ENCODE measurements at places on chromosomes 4 and X.

DNA sequence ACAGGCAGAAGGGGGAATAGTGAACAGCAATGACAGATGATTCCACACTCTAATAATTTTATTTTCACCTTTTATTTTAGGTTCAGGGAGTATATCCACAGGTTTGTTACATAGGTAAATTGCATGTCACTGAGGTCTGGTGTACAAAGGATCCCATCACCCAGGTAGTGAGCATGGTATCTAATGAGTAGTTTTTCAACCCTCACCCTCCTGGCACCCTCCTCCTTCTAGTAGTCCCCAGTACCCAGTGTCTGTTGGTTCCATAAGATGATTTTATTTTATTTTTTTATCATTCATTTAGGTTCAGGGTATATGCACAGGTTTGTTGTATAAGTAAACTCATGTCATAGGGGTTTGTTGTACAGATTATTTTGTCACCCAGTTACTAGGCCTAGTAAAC, 58.6 kb upstream of the UGT8 start:
- DNase-seq: no peak

- DNase-seq: no peak
Measured at GRCh38 chr4:90084967-90085295, 42.3 kb upstream of the CCSER1 start.

DNA sequence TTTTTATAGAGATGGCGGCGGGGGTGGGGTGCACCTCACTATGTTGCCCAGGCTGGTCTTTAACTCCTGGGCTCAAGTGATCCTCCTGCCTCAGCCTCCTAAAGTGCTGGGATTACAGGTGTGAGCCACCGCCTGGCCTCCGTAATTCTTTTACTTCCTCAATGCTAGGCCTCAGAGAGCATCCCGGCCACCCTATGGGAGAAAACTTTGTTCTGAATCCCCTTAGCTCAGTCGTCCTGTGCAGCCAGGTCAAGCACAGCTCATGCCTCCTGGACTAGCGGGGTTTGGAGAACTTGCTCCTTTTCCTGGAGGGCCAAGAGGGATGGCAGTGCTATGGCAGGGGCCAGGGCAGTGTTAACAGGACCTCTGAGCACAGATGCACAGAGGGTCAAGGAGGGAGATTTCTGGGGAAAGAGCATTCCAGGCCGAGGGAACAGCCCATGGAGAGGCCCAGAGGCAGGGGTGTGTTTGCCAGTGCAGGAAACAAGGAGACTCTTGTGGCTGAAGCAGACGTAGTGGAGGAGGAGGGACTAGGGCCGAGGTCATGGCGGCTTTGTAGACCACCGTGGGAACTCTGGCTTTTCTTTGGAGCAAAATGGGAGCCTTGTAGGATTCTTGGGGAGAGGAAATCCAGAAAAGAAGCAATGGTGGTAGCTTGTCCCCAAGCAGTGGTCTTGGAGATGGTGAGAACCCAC, 9.8 kb upstream of the TNIP2 start:
- no peak for DNase-seq

DNA sequence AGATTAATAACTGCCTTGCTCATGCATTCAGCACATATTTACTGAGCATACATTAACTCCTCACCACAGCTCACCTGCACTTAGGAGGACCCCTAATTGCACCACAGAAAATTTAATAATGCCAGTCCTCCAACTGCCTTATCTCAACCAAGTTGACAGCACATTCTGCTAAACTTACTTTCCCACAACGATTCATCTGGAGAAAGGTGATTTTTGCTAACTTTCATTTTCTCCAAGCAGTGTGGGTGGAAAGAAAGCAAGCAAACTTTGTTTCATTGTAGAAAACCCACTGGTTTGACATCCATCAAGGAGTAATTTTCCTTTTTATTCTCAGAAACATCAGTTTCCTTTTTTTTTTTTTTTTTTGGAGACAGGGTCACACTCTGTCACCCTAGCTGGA, 49.1 kb downstream of the RASGEF1B start:
- no peak for DNase-seq

DNA sequence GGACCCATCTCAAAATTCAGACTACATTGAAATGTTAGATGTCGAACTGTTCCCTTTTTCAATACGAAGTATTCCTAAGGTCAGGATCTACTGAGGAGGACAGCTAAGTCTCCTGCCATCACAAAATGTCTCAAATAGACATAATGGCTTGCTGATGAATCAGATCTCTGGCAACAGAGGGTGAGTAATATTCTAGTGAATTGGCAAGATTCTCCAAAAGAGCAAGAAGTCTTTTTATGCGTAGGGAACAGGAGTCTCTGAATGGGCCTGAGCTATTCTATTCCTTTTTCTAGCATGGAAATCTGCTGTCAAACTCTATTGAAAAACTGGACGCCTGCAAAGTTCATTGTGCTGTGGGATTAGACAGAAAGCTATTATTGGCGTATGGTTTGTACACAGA, 145.4 kb downstream of the FNIP2 start:
- no peak for DNase-seq

GRCh38 chr4:156775813-156776212, 195.8 kb downstream of the PDGFC start:
- no peak for DNase-seq

- no peak for DNase-seq
Measured at GRCh38 chrX:105870445-105870844, 48.1 kb downstream of the NRK start.

- no peak for DNase-seq
Measured at GRCh38 chr4:42466273-42466844, 69.1 kb downstream of the SHISA3 start.

- no peak for DNase-seq
Measured at GRCh38 chr4:128287141-128287870, at the start of gene PGRMC2. Gene PGRMC2, minus strand, starts transcription at chr4:128287813. Its CDS starts 23 bp downstream, at chr4:128287790.

- no peak for DNase-seq
Measured at GRCh38 chr4:168515222-168516011, 18.6 kb downstream of the PALLD start.

GRCh38 chrX:1754077-1754476, 139.2 kb downstream of the ASMT start:
- DNase-seq: no peak

- no peak for DNase-seq
Measured at GRCh38 chr4:81049907-81050306, 19.4 kb downstream of the BMP3 start.

DNA sequence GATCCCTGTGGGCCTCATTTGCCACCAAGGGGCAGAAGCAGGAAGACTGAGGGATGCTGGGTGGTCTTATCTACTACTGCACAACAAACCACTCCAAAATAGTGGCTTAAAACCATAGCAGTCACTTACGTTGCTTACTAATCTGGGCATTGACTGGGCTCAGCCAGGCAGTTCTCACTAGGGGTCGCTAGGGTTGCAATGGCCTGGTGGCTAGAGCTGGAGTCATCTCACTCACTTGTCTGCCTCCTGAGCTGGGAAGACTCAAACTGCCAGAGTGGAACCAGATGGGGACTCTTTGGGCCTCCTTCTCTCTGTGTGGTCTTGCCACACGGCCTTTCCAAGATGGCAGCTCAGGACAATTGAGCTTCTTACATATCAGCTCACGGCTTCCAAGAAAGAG, 216.3 kb upstream of the BCOR start:
- DNase-seq: no peak

DNA sequence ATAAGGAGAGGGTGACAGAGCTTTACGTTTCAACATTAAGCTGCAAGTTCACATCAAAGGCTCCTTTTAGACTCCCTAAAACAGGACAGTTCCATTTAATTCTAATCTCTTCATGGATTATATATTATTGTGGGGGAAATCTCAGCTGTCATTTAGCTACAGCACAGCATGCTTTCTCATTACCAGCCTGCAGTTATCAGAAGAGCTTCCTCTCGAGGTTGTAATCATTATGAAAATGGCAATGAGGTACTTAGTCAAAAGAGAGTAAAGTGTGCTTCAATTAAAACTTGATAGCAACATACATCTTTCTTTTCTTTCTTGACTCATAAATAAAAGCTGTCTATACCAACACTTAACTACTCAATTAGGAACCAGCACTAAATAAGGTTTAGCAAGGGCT, 896.8 kb downstream of the ADGRL3 start:
- DNase-seq: no peak

DNA sequence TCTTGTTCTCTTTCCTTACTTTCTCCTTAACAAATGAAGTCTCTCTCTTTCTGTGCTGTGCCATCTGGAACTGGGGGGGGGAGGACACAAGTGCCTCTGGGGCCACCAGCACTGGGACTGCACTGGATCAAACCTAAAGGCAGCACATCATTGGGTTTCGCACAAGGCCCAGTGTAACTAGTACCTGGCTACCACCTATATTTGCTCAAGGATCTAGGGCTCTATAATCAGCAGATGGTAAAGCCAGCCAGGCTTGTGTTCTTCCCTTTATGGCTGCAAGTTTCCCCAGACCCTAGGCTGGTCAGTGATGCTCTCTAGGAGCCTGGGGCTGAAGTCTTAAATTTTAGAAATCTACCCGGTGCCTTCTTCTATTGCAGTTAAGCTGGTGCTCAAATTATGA, 40.1 kb downstream of the RTL3 start:
- DNase-seq: no peak

- no peak for DNase-seq
Measured at GRCh38 chr4:180636696-180637404, 1606.4 kb upstream of the TENM3 start.

GRCh38 chrX:26470941-26471340, 255.0 kb downstream of the MAGEB5 start:
- DNase-seq: no peak

GRCh38 chr4:124030147-124030546, 633.6 kb downstream of the SPRY1 start:
- no peak for DNase-seq

- no peak for DNase-seq
Measured at GRCh38 chrX:1528186-1528883, 8.7 kb downstream of the P2RY8 start.

- no peak for DNase-seq
Measured at GRCh38 chrX:139058831-139059495, 347.4 kb upstream of the FGF13 start.

- no peak for DNase-seq
Measured at GRCh38 chr4:38925492-38926413, 58.1 kb downstream of the FAM114A1 start.

- DNase-seq: no peak
Measured at GRCh38 chrX:7115557-7115956, 32.0 kb upstream of the STS start.

- no peak for DNase-seq
Measured at GRCh38 chrX:72308566-72309296, 3.0 kb upstream of the CITED1 start.

- peak; percentile 56 for DNase-seq
Measured at GRCh38 chr4:182925298-182925757, 8.1 kb upstream of the DCTD start.

- DNase-seq: no peak
Measured at GRCh38 chr4:32607978-32608377, 1887.8 kb downstream of the PCDH7 start.

GRCh38 chr4:184873054-184873453, 47.3 kb upstream of the ACSL1 start:
- no peak for DNase-seq

- DNase-seq: no peak
Measured at GRCh38 chr4:121229993-121230392, 65.9 kb upstream of the TNIP3 start.

DNA sequence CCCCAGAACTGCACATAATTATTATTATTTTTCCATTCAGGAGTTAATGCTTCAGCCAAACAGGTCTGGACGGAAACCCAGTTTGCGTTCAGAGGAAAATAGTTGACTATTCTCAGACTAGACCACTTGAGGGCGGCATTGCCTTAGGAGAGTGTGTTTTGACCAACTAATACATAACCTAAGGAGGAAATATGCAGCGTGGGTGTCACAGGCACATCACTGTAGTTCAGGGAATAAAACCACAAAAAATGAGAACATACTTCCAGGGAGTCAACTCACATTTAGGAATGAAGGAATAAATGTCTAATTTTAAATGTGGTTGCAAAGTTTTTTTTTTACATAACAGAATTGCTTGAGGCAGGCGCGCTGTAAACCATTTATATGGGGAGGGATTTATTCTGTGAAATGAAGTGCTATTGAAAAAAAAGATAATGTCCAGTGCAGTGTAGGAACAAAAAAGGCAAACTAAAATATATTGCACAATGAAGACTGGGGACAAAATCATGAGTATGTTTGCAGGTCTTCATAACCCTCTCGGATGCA, 93.3 kb downstream of the SYNPO2 start:
- DNase-seq: peak; percentile 57

DNA sequence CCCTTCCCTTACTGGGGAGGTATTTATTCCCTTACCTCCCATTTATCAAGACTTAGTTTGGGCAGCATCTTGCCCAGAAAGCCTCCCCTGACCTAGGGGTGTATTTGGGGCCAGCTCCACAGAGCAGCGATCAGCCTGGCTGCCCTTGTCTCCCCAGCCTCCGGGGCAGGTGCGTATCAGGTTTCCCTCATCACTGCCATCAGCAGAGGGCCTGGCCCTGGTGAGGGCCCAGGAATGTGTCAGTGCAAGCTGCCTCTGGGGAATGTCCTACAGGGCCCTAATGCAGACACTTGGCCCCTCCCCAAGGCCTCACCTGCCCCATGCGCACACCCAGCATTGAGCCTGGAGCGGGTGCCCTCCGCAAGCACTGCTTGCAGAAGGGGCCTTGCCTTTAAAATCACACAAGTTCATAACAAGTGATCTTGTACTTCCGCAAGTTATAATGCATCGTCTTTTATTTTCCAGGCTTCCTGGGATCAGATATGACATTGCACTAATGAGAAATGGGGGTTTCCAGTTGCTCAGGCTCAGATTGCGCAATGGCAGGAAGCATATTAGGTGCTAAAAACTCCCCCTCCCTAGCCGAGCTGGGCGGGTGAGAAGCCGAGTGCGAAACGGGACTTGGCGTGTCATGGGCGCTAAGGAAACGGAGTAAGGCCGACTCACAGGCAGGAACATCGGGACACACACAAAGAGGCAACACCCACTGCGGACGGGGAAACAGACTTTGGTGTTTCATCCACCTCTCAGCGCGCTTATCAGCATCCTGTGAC, 25.4 kb upstream of the AFAP1 start:
- no peak for DNase-seq

GRCh38 chr4:24131954-24132673, 242.3 kb upstream of the PPARGC1A start:
- no peak for DNase-seq

DNA sequence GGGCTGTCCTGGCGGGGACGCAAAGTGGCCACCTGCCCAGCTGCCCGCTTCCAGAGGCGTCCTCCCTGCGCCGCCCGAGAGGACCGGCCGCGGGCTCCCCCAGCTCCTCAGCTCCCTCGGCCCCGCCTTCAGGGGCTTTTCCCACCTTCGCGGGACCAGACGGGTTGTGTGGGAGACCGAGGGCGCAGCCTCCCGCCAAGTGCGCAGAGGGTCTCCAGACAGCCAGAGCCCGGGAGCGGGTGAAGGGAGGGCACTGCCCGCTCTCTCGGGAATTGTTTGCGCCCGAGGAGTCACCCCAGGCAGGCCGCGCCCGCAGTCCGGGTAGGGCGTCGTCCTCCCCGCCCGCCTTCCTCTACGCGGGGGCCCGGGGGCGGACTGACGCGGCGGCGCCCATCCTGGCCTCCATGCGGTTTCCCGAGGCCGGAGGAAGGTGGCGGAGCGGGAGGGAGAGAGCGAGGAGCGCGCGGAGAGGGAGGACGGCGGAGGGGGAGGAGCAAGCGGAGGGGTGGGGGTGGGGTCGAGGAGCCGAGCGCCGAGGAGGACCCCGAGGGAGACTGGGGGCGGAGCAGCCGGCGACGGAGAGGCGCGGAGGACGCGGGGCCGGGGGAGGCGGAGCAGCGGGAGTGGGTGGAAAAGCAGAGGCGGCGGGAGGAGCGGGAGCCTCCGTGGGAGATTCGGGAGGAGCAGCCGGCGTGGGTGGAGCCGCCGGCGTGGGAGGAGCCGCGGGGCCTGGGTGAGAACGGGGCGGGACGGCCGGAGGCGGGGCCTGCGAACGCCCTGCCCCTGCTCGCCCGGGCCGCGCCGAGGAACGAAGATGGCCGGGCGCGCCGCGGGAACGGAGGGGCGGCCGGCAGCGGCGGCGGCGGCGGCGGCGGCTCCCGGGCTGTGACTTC, 47.5 kb downstream of the CLDN34 start:
- DNase-seq: peak; percentile 78
